ENCODE measurements at places on chromosomes 6 and 20.

- no peak for DNase-seq
Measured at GRCh38 chr6:135052939-135053338, 1.7 kb downstream of the HBS1L start.

DNA sequence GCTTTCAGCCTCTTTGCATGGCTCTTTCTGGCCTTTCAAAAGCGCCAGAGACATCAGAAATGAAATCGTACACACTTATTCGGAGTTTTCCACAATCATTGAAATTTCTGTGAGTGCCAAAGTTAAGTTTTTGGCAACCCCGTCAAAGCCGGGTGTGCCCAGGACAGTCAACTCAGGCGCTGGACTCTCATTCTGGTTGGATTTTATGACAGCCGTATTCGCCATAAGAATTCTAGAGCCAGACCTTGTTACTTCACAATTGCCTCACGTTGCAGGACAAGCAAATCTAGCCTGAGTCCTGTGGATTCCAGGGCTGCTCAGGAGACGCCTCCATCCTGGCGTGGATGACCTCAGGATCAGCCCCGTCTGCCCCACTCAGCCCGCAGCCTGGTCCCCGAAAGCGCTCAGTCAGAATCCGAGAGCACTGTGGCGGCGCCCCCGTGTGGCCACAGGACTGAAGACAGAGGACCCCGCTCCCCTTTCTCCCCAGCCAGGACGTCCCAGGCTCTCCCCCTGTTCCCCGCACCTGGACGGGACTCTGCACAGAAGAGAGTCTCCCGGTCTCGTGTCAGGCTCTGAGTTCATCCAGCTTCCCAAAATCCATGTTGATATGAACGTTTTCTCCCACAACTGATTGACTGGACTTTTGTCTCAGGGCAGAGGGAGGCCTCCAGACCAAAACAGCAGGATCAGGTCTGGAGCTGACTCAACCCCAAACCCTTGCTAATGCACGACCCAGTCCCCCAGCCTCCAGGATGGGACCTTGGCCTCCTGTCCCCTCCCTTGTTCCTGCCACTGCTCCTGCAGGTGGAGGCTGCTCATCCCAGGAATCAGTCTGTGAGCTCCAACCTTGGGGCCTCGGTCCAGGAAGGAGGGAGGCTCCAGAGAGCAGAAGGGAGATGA, 38.2 kb downstream of the MICA start:
- DNase-seq = peak; percentile 69

DNA sequence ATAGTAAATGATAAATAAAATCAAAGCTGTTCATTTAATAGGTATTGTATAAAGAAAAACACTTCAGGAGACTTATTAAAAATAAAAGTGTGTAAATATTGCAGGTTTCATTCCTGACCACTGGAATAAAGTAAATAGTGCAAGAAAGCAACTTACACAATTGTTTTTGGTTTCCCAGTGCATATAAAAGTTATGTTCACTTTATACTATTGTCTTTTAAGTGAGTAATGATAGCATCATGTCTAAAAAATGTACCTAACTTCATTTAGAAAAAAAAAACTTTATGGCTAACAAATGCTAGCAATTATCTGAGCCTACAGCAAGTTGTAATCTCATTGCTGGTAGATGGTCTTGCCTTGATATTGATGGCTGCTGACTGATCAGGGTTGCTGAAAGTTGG, 726.6 kb upstream of the POU3F2 start:
- no peak for DNase-seq

DNA sequence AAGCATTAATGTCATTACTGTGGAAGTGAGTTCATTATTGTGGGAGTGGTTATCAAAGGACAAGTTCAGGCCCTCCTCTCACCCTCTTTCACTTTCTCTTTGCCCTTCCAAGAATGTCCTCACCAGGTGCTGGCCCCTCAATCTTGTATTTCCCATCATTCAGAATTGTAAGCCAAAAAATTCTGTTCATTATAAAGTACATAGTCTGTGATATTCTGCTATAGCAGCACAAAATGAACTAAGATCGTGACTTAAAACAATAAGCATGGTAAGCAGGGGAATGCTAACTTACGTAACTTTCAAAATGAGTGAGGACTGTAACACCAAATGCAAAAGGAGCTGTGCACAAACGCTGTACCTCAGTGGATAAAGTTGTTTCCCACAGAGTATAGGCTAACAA, 515.7 kb upstream of the BTBD3 start:
- no peak for DNase-seq

GRCh38 chr6:33983721-33984465, 162.0 kb downstream of the GRM4 start:
- DNase-seq = no peak

GRCh38 chr20:59730722-59731121, 126.4 kb downstream of the PHACTR3 start:
- peak; percentile 67 for DNase-seq

GRCh38 chr6:69881322-69882151, 15.2 kb downstream of the COL19A1 start:
- no peak for DNase-seq

DNA sequence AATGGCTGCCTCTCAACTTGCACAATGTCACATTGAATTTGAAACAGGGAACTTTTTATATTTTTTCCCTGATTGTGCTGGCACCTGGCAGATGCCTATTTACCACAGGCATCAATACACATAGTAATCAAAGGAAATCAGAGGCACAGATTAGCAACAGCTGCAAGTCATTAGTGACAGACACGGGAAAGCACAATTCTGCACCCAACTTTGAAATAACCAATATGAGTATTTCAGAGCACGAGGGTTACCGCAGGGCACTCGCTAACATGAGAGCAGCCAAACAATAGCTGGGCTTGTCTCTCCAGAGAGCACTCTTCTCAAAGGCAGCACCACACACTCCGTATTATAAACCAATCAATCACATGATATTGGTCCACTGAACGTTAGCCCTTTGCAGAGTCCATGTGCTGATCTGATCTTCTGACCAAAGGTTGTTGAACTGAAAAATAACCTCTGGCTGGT, 149.5 kb downstream of the RNF144B start:
- DNase-seq = no peak

DNA sequence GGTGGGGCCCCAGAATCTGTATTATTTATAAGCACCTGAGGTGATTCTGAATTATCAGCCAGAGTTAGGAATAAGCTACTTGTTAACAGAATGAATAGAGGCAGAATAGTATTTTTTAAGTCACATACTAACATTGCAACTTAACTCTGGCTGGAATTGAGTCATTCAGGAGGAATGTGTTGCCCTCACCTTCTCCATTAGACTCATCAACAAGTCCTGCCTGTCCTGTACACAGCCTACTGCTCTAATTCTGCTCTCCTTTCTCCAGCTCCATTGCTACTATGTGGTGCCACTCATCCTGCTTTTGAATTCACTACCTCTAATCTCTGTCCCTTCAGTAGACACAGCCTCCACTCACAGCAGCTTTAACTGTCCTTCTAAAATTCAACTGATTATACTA, 669.4 kb downstream of the DHX35 start:
- no peak for DNase-seq

DNA sequence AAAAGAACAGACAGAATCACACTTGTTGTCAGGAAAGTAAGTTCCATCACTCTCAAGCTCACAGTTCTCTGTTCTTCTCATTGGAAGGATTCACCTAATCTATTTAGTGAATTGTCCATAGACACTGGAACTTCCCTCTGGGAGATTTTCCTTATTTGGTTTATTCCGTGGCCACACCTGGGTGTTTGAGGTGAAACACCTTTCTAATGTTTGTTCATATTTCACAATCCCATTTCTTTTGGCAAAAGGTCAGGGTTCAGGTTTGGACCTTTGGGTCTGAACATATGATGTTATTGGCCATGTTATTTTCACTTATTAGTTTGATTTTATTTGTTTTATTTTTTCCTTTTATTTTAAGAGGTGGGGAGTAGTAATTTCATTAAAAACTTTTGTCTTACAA, 4.0 kb downstream of the MAS1L start:
- DNase-seq = no peak

GRCh38 chr6:138310294-138310693, 67.4 kb upstream of the SMIM28 start:
- peak; percentile 8 for DNase-seq

DNA sequence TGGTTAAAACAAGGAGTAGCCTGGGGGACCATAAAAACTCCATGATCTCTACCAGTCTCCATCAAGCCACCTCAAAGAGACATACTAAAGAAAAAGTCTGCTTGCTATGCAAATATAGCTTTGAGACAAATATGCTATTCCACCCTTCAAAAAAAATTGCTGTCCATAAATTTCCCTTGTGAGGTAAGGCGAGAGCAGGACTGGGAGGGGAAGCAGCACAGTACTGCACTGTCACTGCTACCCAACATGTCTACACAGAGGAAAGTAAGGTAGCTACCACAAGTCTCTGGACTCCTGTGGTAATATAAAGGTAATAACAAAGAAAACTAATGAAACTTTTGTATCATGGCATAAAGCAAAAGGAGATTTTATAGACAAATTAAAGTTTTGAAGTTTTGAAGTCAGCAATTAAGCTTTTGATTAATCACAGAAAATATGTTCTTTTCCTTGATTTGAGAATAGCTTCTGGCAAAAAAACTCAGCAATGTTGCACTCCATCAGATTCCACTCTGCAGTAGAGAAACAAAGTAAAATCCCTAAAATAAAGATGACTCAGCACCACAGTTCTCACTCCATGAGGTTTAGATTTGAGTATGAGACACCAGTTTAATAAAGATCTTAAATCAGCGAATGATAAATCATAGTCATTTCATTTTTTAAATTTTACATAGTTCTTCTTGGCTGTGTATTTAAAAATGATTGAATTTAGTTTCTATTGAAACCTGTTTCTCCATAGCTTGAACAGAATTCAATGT, 602.4 kb downstream of the COL12A1 start:
- DNase-seq = no peak

DNA sequence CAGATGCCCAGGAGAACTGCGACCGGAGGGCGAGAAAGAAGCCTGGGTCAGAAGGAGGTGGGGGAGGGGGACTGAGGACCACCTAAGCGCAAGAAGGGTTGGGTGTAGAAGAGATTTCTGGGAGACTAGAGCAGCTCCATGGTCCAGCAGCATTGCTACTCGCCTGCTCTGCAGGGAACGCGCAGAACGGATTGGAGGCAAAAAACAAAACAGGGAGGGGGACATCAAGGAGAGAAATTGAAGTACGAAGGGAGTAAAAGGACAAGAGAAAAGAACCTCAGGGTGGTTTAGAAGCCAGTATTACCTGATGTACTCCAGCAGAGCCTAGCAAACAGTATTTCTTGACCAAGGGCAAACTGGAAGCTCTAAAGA, 537 bp upstream of the GABBR1 start:
- no peak for DNase-seq

DNA sequence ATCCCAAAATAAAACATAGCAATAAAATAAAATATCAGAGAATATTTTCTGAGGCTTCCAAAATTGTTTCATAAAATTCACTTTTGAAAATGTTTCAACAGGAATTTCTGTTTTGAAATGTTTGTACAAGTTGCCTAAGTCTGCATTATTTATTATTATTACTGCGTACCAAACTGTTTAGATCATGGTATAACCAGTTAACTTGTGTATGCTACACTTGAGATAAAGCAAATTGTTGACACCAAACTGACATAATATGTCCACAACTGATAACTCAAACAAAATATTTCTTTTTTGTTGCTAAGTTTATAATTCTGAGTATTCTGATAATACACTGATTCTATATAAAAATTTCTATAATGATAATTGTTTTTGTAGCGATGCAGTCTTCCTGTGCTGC, 531.8 kb upstream of the EYS start:
- no peak for DNase-seq

DNA sequence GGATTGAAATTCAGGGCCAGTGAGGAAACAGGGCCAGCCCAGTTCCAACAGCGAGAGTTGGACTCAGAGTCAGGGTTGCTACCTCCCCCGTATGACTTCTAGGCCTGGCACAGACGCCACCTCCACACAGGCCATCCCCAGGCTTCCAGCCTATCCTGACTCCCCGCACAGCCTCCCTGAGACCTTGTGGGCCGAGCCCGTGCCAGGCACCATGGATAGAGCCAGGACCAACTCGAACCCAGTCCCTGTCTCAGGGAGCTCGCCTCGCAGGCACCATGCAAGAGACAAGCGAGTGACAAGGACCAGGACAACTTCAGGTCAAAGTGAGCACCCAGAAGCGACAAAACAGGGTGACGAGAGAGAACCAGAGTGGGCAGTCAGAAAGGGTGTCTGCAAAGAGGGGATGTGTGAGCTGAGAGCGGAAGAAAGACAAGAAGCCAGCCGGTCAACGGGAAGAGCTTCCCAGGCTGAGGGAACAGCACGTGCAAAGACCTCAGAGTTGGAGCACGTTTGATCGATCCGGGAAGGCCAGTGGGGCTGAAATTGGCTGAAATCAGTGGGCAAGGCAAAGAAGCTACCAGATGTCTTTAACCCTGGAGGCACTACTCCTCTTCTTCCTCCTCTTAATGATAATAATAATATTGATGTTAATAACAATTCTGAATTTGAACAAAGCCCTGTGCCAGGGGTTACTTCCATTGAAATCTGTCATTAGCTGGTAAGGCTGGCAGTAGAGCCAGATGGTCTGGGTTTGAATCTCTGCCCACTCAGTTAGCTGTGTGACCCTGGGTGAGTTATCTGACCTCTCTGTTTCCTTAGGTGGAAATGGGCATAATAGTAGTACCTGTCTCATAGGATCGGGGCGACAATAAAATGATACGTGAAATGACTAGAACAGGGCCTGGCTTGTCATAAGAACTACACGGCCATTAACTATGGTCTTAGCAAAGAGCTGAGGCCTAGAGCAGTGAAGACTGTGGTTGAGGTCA, 45.0 kb downstream of the KIAA1755 start:
- DNase-seq = no peak

DNA sequence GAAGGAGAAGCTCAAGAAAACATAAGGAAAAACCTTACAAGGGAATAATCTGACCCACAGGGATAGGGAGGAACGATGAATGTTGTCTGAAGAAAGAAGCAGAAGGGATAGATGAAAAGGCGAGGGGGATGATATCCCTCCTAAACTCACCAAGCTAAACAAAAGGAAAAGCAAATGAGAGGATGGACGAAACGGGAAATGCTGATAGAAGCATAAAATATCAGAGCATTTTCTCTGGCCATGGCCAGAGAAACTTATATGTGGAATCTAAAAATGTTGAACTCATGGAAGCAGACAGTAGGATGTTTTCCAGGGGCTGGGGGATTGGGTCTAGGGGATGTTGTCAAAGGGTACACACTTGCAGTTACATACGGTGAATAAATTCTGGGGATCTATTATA, 148.4 kb upstream of the FOXQ1 start:
- no peak for DNase-seq
